ENCODE measurements at places on chromosomes 12 and 14. TPM values are rescaled to one million over a fixed set of nuclear protein-coding genes. Genes with fewer than 3 reads are reported as not detected.

GRCh38 chr12:94101738-94102660 lies 46.4 kb upstream of the PLXNC1 start:
- peak; percentile 88 for DNase-seq

GRCh38 chr12:130198663-130199060 lies 36.4 kb downstream of the FZD10 start:
- DNase-seq = no peak

GRCh38 chr12:122200541-122201175 lies 2.9 kb upstream of the B3GNT4 start:
- DNase-seq = no peak

The FGF23 gene
- not detected for total RNA-seq

DNA sequence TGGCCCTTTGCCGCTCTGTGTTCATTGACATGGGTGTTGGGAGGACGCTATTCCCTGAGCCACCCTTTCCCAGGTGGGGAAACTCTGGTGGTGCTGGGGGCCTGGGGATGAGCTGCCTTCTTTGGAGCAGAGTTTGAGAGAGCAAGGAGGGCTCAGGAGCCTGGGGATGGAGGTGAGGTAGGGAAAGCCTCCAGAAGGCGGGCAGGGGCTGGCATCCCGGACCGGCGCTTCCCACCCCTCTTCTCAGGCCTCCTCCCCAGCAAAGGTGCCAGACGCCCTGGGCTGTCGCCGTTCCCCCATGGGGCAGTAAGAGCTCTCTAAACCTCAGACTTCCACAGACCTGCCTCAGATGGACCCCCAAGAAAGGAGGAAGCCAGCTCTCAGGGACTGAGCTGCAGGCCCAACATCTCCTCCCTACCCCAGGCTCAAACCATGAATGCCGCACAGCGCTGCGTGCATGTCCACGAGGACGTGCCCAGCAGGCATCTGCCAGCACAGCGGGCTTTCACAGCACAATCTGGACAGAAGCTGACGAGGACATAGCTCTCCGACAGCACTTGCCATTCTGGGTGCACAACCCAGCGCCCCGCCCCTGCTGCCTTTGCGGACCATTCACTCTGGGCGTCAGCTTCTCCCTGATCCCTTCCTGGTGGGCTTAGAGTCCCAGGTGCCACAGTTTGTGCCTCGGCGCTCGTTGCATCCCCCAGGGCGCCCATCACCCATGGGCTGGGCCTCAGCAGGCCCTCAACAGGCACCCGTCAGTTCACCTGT lies 14.9 kb upstream of the TTC7B start:
- DNase-seq = no peak

GRCh38 chr14:91142214-91142668 lies 28.4 kb downstream of the DGLUCY start:
- DNase-seq = no peak

GRCh38 chr12:14959916-14960496 lies 1.4 kb downstream of the ARHGDIB start:
- no peak for DNase-seq

- DNase-seq = no peak
These were observed 26.8 kb upstream of the CKAP4 start for GRCh38 chr12:106274575-106275121.

DNA sequence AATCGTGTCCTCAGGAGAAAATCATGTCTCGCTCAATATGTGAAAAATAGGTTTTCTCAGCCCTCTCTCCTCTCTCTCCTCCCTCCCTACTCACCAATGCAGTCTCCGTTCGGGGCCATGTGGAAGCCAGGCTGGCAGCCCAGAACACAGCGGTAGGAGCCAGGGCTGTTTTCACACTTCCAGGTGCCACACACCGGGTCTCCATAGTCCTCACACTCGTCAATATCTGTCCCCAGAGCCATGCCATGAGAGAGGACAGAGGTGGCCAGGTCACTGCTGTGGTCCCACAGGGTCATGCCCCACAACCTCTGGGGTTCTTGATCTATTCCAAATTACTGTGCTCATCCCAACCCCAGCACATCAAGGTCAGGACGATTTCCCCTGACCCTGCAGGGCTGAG lies 13.5 kb downstream of the ISCA2 start:
- no peak for DNase-seq

The RTL1 gene
- total RNA-seq = 0.13 TPM

DNA sequence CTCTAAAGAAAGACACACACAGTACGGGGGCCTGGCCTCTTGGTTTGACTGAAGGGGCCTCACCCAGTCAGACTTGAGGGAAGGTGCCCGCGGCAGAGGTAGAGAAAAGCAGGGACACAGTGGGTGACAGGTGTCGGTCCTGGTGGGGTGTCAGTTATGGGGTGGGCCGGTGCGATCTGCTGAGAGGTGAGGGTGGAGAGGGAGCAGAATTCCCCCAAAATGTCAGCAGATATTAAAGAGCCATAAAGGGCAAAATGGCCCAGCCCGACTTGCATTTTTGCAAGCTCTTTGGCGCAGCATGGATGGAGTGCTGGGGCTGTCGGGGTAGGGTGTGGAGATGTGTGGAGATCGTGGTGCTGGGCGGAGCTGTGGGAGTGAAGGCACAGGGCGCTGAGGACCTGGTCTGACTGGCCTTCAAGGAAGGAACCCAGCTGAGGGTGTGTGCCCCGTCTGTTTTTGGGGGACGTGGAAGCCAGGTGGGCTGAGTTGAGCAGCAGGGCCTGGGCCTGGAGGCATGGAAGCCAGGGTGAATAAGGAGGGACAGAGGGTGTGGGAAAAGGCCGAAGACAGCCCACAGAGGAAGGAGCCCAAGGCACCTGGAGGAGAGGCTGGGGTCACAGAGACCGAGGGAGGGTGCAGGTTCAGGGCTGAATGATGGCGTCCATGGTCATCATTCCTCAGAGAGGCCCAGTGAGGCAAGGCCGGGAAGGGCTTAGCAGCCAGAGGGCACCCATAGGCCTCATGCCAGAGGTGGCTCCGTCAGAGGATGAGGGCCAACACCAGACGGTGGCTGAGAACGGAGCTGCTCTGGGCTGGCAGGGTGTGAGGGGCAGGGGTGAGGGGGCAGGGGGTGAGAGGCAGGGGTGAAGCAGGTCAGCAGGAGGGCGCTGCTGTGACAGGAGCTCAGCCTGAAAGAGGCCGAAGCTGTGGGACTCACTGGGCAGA lies 48.2 kb upstream of the DYNC1H1 start:
- DNase-seq = peak; percentile 12

- DNase-seq = no peak
These were observed 76.5 kb downstream of the SLC38A4 start for GRCh38 chr12:46749322-46749721.

DNA sequence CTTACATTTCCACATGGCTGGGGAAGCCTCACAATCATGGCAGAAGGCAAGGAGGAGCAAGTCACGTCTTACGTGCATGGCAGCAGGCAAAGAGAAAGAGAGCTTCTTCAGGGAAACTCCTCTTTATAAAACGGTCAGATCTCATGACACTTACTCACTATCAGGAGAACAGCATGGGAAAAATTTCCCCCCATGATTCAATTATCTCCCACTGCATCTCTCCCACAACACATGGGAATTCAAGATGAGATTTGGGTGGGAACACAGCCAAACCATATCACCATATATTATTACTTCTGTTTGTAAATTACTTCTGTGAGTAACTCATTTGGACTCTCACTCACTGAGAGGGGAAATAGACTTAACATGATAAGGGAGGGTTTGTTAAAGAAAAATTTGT lies 1496.8 kb upstream of the TMEM132C start:
- DNase-seq = no peak

DNA sequence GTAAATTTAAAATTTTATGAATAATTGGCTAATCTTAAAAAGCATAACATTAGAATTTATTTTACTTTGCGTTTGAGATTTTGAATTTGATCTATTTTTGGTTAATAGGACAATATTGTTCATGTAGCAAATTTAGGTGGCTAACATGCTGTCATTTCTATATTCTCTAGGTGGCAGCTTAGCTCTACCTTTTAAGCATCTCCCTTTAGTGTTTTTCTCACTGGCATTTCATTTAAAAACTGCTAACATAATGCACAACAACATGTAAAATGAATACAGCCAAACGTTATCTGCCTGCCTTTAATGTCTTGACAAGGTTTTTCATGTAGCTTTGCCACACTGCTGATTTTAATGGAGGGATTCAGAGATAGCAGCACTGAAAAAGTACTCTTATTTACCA lies 272.4 kb upstream of the FBXO33 start:
- DNase-seq = no peak

DNA sequence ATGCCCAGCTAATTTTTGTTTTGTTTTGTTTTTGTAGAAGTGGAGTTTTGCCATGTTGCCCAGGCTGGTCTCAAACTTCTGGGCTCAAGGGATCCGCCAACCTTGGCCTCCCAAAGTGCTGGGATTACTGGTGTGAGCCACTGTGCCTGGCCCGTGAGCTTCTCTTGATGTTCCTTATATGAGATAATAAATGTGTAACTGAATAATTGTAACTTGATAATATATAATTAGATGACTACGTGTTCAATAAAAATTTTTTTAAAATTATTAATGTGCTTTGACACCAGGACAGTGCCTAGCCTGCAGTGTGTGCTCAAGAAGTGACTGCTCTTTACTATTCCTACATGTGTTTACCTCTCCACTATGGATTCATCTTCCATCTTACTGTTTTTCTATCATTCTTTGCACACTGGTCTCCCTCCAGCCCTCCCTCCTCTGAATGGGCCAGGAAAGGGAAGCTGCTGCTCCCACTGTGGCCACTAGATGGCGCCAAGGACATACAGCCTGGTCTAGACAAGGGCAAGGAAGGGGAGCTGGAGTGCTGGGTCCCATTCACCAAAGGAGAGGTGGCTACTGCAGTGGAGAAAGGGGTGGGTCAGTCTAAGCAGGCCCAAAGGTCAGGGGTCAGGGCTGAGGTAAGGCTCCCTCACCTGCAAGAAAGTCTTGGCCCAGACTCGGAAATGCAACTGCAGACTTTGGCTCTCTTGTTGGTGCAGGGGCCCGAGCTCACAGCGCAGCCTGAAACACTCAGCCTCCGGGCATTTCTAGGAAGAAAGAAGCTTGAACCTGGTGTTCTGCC lies 14.7 kb upstream of the ZNF385A start:
- peak; percentile 89 for DNase-seq

- DNase-seq = no peak
These were observed 525 bp downstream of the ATP5F1B start for GRCh38 chr12:56645201-56645716.

All from ovary (tissue), 10 donors.